ENCODE measurements at places on chromosomes 5 and 9.

GRCh38 chr5:143880178-143880577, 68.2 kb downstream of the HMHB1 start:
- no peak for DNase-seq

DNA sequence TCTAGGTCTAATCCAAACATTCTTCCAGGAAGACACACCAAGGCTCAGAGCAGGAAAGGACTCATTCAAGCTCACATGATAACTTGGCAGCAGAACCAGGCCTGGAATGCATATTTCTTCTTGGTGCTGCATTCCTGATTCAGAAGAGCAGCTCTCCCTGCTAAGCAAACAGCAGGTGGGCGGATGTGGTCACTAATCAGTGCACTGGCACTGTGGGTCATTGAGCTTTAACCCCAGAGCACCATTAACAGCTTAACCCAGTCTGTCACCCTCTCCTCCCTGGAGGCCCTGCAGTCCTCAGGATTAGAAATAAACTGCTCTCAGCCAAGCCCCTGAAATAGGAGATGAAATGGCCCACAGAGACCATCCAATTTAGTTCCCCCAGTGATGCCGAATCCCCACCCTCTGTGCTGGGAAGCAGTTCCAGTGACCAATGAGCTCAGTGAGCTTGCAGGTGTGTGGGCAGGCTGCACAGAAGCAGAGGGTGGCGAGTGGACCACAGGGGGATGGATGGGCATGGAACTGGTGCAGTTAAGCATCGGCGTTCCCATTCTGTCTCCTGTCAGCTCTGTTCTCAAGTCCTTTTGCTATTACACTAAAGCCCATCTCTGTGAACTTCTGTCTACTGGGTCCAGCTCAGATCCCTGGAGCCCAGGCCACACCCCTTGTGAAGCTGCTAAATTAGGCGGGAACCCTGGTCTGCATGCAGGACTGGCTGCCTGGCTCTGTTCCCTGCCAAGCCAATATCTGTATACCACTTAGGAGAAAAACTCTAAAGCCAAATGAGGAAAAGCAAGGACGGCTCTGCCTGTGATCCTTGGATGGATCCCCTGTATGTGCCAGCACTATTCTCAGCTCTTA, 16.6 kb upstream of the MEGF9 start:
- DNase-seq: peak; percentile 57

DNA sequence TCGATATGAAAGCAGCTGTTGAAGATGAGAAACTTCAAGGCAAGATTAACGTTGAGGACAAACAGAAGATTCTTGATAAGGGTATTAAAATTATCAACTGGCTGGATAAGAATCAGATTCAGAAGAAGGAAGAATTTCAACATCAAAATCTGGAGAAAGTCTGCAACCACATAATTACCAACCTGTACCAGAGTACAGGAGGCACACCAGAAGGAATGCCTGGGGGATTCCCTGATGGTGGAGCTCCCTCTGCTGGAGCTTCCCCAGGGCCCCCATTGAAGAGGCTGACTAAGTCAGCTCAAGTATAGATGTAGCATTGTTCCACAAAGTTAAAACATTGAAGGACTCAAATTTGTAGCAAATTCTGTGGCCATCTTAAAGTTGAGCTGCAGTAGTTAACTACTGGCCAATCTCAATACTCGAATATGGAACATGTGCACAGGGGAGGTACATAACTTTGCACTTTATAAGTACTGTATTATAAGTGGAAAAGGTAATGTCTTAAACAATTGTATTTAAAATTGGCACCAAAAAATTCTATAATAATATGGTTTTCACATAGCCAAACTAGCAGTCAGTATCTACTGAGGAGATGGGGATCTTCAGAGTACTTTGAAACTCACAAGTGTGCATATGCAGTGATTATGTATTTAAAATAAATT, 237.5 kb downstream of the CHSY3 start:
- DNase-seq: peak; percentile 21

- no peak for DNase-seq
Measured at GRCh38 chr5:76960004-76960625, 7.3 kb downstream of the CRHBP start.

DNA sequence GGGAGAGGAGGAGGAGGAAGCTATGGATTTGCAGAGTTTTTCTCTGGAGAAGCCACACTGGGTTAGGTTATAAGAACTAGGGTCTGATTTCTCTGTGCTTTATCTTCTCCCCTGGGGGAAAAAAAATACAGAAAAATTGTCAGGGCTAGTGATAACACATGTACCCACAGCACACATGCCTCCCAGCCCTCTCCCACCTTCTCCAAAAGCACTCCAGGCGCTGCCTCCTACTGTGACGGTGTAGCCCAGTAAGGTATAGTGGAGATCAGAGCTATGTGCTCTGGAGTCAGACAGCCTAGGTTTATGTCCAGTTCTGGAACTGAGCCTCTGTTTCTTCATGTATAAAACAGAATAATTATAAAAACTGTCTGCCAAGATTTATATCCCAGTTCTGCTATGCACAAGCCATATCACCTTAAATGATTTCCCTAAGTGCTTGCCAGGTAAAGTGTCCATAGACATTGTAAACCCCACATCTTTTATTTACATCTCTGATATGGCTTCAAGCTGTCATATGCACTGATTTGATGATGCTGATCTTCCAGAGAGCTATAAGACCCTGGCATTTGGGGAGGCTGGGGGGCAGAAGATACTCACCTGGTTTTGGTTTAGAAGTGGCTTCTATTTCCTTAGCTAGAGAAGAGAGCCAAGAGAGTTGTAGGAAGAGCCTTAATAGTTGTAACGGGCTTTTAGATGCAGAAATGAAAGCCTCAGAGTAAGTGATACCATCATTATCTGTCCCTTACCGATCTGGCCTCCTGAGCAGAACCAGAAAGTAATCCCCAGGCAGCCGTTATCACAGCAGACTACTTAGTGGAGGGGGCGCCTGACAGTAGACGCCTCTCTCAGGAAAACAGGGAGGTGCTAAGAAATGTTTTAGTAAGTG, 7.6 kb downstream of the SLC1A3 start:
- no peak for DNase-seq

DNA sequence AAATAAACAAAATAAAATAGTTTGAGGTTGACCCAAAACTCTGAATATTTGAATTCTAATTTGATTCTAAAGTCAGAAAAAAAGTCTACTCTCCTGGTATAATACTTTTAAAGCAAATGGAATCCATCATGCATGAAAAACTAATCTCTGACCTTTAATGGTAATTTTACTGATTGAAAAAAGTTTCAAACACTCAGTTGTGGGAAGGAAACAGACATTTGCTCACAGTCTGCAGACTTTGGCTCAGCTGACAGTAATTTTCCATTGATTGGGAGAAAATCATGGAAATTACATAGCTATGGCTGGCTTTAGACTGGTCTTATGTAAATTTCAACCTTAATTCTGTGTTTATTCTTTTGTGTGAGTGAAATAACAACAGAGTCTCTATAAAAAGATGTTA, 574.3 kb downstream of the PDE4D start:
- no peak for DNase-seq

DNA sequence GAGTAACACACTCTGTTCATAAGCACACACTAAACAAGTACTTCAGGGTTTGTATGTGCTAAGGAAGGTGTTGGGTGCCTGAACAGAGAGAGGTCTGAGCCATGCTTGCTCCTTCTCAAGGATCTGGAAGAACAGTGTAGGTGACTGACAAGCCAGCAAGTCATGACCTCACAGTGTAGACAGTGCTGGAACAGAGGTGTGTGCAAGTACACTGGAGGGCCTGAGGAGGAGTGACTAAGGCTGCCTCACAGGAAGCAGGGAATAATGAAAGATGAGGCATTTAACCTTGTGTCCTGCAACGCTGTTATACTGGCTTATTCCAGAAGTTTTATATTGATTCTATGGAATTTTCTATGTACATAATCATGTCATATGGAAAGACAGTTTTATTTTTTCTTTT, 83.9 kb downstream of the TMEM174 start:
- DNase-seq: no peak

GRCh38 chr5:89351222-89351621, 468.2 kb upstream of the MEF2C start:
- DNase-seq: peak; percentile 25

- no peak for DNase-seq
Measured at GRCh38 chr5:123438902-123439301, 15.7 kb upstream of the CEP120 start.

GRCh38 chr5:119255571-119256356, 100.1 kb upstream of the TNFAIP8 start:
- DNase-seq: no peak

GRCh38 chr5:58854441-58854840, 271.6 kb downstream of the RAB3C start:
- DNase-seq: no peak

DNA sequence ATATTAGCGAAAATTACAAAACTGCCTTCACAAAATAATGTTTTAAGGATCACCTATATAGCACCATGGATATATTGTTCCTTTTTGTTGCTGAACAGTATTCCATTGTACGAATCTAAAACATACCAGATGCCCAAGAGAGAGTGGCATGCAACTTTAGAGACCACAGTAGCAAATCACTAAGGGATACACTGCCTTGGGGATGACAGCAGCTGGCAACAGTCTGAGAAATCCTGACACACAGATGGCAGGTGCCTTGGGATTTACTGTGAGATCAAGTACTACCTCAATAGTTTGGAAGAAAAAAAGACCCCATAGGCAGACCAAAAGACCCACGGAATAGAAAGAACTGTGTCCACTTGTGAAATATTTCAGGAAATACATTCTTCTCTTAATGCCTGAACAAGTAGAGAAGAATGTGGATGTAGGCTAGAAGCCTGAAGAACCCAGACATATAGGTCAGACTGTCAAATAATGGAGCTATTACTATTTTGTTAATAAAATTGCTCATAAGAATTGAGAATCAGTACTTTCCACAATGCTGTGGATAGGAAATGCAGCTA, 53.4 kb downstream of the PLPP1 start:
- no peak for DNase-seq

Data from GM04504 (cell line).